ENCODE measurements at places on chromosomes 3 and 15.

- DNase-seq, result no peak
Measured at GRCh38 chr3:155387571-155387970, 94.1 kb upstream of the STRIT1 start.

GRCh38 chr3:12440927-12441714, 43.2 kb upstream of the TSEN2 start:
- DNase-seq, result no peak

- DNase-seq, result no peak
Measured at GRCh38 chr3:15831927-15832326, 34.1 kb upstream of the ANKRD28 start.

DNA sequence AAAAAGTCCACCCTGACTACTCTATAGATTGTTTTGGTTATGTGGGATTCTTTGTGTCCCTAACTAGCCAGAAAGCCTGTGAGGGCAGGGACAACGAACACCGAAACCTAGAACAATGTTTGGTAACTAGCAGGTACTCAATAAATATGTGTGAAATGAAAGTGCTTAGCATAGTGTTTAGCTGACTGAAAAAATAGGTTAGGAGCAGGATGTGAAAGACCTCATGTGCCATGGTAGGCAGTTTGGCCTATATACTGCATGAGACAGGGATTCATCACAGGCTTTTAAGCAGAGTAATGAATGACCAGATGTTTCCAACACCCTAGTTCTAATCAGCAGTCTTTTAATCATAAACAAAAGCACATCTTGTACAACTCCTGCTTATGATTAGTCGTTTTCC, 64.2 kb downstream of the MYO5A start:
- no peak for DNase-seq

DNA sequence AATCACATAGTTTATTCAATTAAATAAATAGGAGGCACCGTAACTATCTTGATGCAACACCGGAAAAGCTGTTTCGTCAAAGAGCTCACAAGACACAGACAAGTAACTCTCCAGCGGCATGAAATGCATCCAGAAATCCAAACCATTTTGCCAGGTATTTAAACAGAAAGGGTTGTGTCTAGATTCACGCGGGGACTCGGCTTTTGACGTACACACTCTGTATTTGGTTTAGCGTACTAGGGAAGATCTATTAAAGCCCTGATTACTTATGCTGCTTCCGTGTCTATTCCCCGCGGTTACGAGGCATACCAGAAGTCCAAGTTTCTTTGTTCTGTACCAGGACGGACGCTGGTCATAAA, 718 bp downstream of the BNIP2 start:
- no peak for DNase-seq

- DNase-seq, result no peak
Measured at GRCh38 chr3:20406611-20407011, 220.6 kb upstream of the SGO1 start.

GRCh38 chr3:124747111-124747981, 17.1 kb downstream of the UMPS start:
- no peak for DNase-seq

GRCh38 chr15:90648137-90649070, 68.7 kb upstream of the BLM start:
- DNase-seq, result no peak

GRCh38 chr3:166275024-166275390, 437.8 kb upstream of the BCHE start:
- DNase-seq, result no peak

GRCh38 chr3:16506884-16507577, 6.5 kb downstream of the RFTN1 start:
- no peak for DNase-seq

DNA sequence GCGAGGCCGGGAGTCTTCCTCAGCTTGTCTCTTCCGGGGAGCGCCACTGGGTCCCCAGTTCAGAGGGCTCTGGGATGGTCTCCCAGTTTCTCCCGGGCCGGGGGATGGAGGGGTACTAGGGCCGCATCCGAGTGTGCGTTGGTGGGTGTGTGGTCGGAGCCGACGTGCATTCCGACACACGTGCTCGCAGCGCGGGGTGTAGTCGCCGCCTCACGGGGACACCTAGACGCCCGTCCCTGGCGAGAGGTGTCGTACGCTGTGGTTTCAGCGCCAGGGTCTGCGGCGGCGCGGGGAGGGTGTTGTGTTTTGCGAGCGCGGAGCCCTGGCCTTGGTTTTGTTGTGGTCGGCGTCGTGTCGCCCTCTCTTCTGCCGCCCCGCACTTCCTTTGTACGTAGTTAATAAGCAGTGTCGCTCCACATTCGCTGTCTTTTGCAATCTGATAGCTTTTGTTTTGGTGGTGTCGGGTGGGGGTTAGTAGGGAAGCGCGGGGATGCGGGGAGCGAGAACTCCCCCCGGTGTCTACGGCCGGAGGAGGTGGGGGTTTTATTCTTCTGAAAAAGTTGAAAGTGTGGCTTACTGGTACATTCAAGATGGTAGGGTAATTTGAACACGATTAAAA, 2.2 kb downstream of the IGF1R start:
- no peak for DNase-seq

GRCh38 chr15:66743703-66744536, 41.9 kb downstream of the SMAD6 start:
- DNase-seq, result no peak

GRCh38 chr3:122776675-122777468, 16.8 kb downstream of the HSPBAP1 start:
- no peak for DNase-seq

DNA sequence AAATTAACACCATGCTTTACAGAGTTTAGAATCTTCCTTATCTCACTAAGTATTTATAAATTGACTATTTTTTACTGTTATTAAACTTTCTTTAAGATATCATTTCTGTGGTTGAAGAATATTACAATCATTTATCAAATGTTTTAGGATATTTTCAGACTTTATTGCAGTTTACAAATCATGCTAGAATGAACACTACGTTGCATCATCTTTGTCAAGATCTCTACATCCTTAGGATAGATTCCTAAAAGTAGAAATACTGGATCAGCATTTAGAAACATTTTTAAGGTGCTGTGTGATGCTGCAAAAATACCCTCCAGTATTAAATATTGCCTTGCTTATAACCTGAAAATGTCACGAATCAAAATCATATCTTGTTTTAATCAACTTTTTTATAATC, 2.5 kb upstream of the PLD1 start:
- no peak for DNase-seq

DNA sequence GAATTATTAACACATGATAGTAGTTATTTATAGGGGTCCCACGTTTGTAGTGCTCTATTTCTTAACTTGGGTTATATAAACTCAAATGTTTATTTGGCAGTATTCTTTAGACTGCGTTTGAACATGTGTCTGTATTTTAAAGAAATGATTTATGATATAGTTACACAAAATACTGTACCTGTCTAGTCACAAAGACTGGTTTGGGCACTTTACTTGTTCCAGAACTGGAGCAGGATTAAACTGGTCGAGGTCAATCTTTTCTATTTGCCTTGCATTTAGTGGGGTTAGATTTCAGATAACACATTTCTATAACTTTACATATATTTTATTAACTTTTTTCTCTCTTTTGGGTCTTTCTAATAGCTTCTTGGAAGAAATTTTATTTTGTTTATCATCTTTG, 39.5 kb downstream of the HACD3 start:
- DNase-seq, result no peak

- DNase-seq, result no peak
Measured at GRCh38 chr15:36931434-36931833, 168.9 kb downstream of the MEIS2 start.

DNA sequence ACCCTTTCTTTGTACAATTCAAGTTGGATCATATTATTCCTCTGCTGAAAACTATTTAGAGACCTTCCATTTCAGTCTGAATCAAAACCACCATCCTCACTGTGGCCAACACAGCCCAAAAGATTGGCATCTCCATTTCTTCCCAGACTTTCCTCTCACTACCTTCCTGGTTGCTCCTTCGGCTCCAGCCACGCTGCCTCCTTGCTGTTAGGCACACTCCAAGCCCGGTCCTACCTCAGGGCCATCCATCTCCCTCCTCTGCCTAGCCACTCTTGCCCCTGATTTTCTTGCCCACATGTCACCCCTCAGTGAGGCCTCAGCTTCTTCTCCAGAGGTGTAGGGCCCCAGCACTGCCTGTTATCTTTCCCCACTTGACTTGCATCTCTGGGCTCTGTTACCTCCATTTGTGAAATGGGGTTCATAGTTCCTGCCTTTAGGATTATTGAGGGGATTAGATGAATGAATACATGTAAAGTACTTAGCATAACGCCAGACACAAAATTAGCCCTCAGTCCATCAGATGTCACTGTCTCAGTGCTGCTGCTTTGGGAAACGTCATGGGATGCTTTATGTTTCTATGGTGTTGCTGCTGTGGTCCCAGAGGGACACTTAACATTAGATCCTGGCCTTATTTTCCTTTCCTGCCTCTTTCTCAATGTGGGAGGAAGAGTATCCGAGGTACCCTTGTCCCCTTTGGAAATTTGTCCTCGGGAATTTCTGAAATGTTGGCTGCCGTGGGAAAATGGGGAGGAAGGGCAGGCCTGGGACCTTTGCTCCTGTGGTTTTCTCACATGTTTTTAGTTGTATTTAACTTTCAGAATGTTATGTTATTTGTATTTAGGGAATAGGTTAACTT, 31.3 kb downstream of the SNRK start:
- no peak for DNase-seq

DNA sequence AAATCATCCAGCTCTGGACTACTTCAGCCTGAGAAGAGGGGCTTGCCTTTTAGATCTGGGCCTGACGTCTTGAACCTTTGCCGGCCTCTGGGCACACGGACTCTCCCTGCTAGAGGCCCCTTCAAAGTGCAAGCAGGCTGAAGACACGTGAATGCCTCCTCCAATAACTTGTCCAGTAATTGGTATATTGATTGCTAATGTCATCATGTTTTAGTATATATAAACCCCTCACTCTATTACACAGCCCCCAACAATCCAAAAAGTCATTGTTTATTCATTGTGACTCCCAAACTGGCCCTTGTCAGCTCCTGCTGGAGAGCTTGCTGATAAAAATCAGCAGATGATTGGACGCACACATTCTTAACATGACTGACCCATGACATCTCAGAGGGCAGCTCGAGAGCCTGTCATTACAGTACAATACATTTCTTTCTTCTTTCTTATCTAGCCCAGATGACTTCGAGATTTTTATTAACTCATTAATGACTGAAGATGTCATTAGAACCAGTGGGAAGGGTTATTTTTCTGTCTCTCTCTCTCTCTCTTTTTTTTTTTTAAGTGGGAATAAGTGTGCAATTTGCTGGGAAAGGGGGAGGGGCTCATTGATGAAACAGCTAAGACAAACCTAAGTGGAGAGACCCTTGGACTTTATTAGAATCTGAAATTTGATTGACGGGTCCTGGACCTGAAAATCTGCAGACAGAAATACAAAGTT, 65.5 kb upstream of the NR2F2 start:
- no peak for DNase-seq

Measured in NCI-H2029 (cell line).